Activated naive CD4-positive, alpha-beta T cell treated with anti-CD3 and anti-CD28 coated beads for 36 hours (primary cell): ENCODE measurements at places on chromosomes 5 and 9. TPM values are rescaled to one million over a fixed set of nuclear protein-coding genes. Genes with fewer than 3 reads are reported as not detected.

GRCh38 chr5:150376799-150377771 is 19.6 kb downstream of the TCOF1 start:
- DNase-seq = no peak

Gene MED10
- 50.0 TPM for total RNA-seq

DNA sequence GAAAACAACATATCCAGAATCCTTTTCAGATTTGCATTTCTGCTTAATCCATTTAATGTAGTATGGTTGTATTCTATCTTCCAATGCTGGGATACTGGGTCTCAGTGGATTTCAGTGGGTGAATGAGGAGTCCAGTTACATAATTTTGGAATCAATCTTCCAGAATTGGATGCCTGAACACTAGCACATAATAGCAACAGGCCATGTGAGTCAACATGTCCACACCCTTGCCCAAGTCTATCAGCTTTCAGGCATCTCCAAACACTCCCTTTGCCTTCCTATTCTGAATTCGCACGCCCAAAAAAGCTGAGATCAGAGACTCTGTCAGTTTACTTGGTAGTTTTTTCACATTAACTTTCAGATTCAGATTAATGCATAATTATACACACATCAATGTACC is 202.6 kb downstream of the TSSK1B start:
- DNase-seq = no peak

Gene AK1
- 11.8 TPM for total RNA-seq

Gene CYSRT1
- total RNA-seq = 0.26 TPM

DNA sequence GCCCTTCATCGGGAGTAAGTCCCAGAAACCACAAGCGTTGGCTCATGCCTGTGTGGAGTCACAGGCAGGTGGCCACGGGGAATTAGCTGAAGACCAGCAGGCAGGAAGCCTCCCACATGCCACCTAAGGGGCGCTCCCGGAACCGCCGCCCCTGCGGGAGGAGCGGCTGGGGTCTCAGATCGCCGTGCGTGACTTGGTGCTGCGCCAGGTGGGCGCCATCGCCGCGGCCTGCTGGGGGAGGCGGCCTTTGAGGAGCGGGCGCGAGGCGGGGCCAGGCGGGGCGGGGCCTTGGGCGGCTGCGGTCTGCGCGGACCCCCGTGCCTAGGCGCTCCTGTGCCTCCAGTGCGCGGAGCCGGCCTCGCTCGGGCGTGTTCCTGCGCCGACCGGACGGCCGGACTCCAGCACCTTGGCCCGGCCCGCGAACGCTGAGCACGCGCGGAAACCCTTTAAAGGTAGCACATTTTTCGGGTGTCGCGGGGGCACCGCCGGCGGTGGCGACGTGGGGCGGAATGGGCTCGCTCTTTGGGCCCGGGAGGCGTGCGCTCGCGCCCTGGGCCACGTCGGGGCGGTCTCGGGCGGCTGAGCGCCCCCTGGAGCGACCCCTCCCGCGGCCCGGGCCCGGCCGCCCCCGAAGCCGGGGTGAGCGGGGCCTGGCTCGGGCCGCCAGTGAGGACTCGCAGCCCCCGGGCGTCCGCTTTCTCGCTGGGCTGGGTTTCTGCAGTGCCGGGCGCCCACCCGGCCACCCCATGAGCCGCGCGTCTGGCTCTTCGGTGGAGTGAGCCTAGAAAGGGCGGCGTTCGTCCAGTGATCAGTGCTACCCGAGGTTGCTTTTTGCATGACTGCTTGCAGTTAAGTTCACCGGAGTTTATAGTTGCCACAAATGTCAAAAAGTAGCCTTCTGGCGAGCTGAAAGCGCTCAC is 24.5 kb downstream of the LECT2 start:
- no peak for DNase-seq

Gene CORO2A
- 8.1 TPM for total RNA-seq

GRCh38 chr5:175868348-175868723 is 3.0 kb upstream of the CPLX2 start:
- DNase-seq = no peak

Gene UGT3A2
- not detected for total RNA-seq

Gene PCDHA8
- not detected for total RNA-seq

GRCh38 chr5:139740992-139741672 is 54.5 kb upstream of the PSD2 start:
- no peak for DNase-seq

- DNase-seq = no peak
These were observed 122.8 kb upstream of the PITX1 start for GRCh38 chr5:135156715-135157404.

Gene ENHO
- total RNA-seq = 0.27 TPM

DNA sequence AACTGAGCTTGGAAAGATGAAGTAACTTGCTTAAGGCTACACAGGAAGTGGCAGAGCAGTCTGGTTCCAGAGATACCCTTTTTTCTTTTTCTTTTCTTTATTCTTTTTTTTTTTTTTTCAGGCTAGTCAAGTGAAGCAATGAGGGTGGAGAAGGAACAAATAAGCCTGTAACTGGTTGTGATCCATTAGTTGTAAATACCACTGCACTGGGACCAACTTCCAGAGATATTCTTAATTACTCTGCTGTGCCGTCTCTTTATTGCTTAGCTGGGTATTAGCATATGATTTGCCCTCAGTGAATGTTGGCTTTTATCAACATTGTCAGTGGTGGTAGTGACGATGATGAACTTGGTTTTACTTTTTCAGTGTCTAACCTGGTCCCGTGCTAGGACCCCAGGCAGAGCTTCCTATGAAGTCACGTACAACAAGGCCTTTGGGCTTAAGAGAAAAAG is 26.7 kb downstream of the LNPEP start:
- DNase-seq = no peak

DNA sequence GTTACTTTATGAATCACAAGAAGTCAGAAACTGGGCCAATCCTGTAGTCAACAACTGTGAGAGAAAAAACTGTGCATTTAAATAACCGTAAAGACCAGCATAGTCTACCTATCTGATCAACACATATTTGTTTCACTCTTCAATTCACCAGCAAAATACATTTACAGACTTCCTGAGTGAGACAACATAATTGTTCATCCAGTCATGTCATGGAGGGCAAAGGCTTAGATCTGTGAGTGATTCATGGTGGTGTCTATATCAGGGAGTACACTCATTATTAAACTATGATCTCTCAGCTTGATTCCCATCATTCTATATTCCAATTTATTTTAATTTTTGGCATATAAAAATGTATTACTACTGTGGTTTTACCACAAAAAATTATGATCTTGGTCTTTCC is 694.6 kb downstream of the DNAH5 start:
- no peak for DNase-seq

- no peak for DNase-seq
These were observed 92.2 kb upstream of the TRPM3 start for GRCh38 chr9:71213633-71214032.

Gene PCDHGA11
- 0.10 TPM for total RNA-seq

Gene ADAMTS2
- total RNA-seq = not detected

GRCh38 chr9:73327149-73327548 is 175.5 kb downstream of the ANXA1 start:
- DNase-seq = no peak

GRCh38 chr9:72384710-72385485 is 19.9 kb upstream of the ZFAND5 start:
- no peak for DNase-seq

DNA sequence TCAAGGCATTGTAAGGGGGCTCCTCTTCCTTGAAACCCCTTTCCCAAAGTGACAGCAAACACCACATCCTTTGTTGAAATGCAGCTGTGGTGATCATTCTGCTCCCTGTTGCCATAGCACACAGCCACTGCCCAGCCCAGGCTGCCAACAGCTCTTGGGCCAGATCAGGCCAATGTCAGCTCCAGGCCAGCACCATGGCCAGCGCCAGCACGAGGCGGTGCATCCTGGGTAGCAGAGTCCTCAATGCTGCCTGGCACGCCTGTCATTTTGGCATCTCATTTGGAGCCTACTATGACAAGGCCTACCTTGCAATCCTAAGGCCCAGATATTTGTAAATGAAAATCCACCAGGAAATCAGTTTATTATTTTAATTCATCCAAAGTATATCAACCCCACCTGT is 390.6 kb downstream of the DNAH5 start:
- peak; percentile 4 for DNase-seq

- DNase-seq = no peak
These were observed 43.0 kb upstream of the SHB start for GRCh38 chr9:38112049-38112448.

- DNase-seq = no peak
These were observed 32.5 kb downstream of the COL27A1 start for GRCh38 chr9:114187827-114188226.

DNA sequence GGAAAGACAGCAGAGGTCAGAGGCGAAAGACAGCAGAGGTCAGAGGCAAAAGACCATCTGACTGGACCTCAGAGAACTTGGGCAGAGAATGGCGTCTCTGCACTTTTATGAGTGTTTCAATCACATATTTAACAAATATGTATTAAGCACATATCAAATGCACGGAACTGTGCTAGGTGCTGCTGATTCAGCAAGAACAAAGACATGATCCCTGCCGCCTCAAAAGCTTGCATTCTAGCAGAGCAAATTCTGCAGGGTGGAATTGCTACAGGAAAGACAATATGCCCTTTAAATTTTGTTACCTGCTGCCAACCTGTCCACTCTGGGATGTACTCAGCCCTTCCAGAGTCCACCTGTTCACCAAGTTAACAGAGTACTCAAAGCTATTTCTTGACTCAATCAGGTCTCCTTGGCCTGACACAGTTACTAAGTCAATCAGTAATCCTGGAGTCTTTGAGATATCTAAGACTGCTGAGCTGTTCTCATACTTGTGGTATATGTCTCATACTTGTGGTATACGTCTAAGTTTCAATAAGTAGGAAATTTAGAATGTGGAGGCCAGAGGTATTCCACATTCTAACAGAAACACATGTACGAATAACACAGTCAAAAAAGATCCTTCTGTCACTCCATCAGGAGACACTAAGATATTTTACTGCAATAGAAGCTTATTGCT is 131.8 kb downstream of the GNAQ start:
- no peak for DNase-seq

DNA sequence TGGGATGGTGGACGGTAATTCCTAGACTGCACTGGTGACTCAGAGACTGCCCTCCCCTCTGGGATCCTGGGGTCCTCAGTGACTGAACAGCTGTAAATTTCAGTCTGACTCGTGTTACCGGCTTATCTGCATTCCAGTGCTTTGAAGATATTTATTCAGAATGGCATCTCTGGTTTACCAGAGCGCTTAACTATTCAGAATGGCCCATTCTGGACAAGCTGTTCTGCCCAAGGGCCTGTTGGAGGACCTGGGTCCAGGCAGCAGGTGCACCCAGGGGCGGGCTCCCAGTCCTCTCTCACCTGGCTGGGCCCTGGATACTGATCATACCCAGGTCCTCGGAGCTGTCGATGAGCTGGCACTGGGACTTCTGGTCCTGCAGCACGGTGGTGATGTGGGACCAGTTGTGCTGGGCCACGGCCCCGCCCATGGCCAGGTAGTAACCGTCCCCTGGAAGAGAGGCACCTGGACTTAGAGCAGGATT is 48.0 kb downstream of the SARDH start:
- DNase-seq = no peak

DNA sequence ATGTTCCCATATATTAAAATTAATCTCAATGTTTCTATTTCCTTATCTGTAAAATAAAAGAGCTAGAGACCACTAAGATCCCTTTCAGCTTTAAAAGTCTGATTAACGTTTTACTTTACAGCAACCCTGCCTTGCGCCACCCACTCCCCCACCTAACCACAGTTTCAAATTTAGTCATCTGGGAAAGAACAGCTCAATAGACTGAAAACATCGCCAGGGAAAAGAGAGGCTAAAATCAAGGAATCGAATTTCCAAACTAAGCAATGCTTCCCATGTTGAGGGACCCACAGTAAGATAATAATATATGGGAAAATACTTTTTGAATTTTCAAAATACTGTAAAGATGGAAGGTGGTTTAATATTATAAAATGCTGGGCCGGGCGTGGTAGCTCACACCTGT is 6.6 kb downstream of the SAXO1 start:
- DNase-seq = no peak

DNA sequence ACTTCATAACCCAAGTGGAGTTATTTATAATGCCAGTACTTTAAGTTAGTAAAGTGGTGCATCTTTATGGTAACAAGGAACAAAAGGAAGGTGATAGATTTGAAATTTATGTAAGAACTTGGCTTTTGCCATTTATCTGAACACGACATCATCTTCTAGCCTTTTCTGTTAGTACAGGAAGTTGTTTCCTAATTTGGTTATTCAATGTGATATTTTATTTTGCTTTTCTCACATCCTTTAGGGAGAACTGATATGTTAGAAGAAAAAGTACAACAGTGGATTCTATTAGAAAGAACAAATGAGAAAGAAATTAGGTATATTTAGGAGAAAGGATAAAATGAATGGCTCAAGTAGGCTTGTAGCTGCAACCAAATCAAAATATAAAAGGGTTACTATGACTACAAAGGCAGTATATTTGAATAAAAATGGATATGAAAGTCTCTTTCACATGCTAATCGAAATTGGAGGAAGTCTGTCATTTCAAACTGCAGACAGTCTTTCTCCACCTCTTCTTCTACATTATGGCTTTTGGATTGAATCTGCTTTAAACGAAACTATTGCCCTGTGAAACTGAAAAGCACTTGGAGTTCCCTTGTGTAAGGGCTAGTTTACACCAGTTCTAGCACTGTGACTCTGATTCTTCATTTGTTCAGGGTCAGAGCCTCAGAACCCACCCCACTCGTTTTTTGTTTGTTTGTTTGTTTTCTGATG is 18.5 kb upstream of the SLC24A2 start:
- no peak for DNase-seq

Gene NR4A3
- total RNA-seq = 4.2 TPM

Gene FCN1
- total RNA-seq = not detected

Gene GPR150
- total RNA-seq = 0.64 TPM

Gene IFNA21
- total RNA-seq = not detected

- no peak for DNase-seq
These were observed 2128.3 kb upstream of the C9orf72 start for GRCh38 chr9:29701559-29701958.

Gene IFNK
- not detected for total RNA-seq

- DNase-seq = peak; percentile 5
These were observed at the start of gene VCAN for GRCh38 chr5:83471405-83472212. Gene VCAN, plus strand, starts transcription at chr5:83471744. Its CDS starts 11,775 bp downstream, at chr5:83483519.

GRCh38 chr5:175489693-175490443 is 11.5 kb downstream of the SFXN1 start:
- no peak for DNase-seq

DNA sequence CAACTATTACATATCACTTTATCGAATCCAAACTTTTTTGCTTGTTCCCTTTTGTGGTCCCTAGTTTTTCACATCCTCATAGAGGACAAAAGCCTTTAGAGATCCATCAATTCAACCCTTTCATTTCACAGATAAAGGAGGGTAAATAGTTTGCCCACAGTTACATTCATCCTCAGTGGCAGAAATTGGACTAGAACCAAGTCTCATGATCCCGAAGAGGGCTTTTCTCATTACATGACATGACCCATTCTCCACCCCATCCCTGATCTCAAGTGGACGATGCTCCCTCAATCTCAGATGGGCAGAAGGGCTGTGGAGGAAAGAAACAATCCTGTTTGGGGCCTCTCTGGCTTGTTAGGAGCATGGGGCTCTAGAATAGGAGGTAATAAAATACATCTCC is 23.1 kb downstream of the TICAM2 start:
- no peak for DNase-seq

GRCh38 chr9:87213948-87214347 is 266.6 kb upstream of the GAS1 start:
- no peak for DNase-seq

- no peak for DNase-seq
These were observed 5.0 kb upstream of the MED10 start for GRCh38 chr5:6383376-6383775.

Gene KIF27
- total RNA-seq = 2.7 TPM

GRCh38 chr5:139157556-139157955 is 40.6 kb downstream of the SIL1 start:
- DNase-seq = no peak

Gene FCHO2
- 0.54 TPM for total RNA-seq

- DNase-seq = no peak
These were observed 69.3 kb upstream of the DAB2 start for GRCh38 chr5:39494107-39494510.
